ENCODE measurements at places on chromosomes 7 and 10.

DNA sequence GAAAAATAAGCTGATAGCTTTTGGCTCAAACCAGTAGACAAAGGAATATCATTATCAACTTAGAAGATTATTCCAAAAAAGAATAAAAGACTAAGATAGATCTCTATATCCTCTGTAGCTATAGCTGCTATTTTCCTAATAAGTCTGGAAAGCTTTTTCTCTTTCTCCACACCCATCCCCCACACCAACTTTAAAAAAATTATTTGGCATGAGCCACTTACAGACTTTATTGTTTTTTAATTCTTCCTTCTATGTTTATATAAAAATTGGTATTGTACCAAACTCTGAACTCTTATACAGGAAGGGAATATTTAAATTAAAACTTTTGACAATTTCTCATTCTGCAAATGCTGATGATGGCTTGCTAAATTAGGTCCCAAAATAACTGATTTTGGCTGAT is 142.7 kb downstream of the RNF133 start:
- no peak for DNase-seq

DNA sequence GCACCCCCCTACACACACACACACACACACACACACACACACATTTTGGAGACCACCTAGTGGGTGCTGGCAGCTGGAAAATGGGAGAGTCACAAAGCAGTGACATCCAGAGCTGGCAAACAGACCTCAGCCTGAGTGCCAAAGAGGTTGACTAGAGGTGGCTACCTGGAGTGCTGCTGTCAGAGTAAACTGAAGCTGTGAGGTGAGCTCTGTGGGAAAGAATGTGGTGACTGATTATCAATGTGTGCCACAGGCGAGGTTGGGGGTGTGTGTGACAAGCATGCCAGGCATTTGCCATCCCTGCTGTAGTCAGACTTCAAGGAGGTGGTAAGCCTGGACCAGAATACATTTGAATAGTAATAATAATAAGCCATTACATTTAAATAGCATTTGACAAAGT is 120.6 kb downstream of the SLIT1 start:
- DNase-seq, result no peak

DNA sequence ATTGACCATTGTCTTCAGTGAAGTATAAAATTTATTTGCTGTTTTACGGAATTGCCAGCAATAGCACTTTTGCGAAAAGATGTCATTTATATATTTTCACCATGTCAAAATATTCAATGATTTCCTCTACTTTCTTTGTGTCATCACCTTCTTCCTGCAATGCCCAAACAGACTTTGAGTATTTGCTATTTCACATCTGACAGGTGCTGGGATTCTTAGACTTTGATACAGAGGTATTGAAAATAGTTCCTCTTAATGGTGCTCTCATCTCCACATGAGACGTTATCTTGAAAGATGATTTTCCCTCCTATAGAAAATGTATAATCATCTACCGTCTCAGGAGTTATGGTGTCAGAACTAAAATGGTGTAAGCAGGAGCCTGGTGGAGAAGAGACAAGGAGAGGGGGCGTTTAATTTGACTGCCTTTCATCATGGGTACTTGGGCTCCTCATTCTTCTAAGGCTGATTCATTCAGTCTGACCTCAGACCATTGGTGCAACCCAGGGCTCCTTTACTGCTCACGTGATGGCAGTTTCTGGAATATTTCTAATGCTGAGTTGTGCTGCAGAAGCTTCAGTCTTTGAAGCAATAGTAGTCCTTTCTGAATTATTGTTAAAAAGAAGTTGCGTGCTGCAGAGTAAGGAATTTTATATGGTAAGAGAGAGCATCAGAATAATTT is 404.6 kb downstream of the PHTF2 start:
- DNase-seq, result no peak

- no peak for DNase-seq
Observed at GRCh38 chr7:763762-764161, 36.7 kb upstream of the PRKAR1B start.

DNA sequence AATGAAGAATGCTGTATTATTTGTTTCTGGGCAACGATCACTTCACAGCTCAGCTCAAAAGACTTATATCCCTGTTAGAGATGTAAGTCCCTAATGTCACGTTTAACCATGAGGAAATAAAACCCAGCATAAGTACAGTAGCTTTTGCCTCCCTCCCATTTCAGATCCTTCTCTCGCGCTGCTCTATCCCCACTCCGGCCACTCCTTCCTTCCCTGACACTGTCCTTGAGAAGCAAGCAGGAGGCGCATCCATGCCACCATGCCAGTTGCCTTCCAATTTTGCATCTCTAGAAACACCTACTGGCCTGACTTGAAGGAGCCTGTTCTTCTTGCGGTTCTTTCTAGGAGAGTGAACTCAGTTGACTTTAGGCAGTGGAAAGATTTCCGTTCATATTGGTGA is 1.2 kb downstream of the FAM180A start:
- no peak for DNase-seq

All from NAMALWA (cell line).